ENCODE measurements at places on chromosomes 3 and 15.

GRCh38 chr3:127547761-127548605 is 42.5 kb downstream of the TPRA1 start:
- peak; percentile 85 for DNase-seq

DNA sequence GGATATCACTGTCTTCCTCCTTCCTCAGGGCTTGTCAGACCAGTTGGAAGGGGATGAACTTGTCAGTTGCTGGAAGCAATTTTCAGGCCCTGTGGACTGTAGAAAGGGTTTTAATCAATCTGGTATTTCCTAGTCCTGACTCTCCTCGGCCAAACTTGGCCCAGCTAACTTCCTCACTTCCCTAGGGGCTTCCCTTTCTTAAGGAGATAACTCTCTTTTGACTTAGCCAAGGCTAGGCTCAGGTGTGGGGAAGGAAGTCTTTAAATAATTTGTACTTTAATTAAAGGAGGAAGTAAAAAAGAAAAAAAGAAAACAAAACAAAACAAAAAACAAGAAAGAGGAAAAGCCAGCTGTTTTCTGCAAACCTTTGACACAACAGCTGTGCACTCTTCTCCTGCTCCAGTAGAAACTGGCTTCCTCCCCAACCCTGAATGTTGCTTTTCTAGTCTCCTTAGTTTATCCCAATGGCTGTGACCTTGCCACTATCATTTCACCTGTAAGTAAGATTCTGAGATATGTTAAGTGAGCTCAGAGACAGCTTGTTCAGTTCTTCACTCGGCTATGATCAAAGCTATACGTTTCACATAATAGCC is 53.0 kb upstream of the ST3GAL6 start:
- DNase-seq: no peak

DNA sequence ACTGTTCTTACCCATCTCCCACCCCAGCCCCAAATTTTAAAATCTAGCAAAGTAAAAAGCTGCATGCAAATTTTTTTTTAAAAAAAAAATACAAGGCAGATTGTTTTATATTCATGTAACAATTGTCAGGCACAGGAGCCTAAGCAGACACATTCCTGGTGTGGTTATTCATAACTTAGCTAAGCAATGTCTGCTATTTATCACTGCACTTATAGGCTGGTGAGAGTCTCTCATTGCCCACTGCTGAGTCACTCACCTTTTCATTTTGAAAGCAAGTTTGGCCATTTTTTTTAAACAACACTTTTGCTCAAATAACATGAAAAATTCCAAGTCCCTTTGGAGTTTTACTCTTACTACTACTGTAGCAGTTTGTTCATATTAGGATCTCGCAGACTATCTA is 413.9 kb downstream of the RBMS3 start:
- DNase-seq: no peak

DNA sequence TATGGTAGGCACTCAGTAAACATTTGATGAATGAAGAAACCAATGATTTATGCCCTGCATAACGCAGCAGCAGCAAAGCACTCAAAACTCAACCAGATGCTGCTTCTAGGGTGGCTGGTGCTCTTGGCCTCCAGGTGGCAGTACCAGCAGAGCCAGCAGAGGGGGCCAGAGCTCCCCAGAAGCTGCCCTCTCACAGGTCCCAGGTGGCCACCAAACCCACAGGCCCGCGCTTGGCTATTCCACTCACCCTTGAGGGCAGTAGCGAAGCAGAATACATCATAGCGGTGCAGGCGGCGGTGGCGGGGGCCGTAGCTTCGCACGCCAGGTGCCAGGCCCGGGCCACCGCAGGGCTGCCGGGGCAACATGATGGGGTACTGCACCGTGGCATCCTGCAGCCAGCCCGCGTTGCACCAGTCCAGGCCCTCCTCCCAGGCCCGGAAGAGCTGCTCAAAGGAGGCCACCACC is 16.6 kb downstream of the HAPLN3 start:
- peak; percentile 39 for DNase-seq

All from activated naive CD4-positive, alpha-beta T cell treated with anti-CD3 and anti-CD28 coated beads, Interleukin-2, amount 50 U/mL, for 16 hours (primary cell).